ENCODE measurements at places on chromosomes 4 and X. TPM values are rescaled to one million over a fixed set of nuclear protein-coding genes. Genes with fewer than 3 reads are reported as not detected.

HTRA3 gene
- total RNA-seq = 44.8 TPM

NXF2 gene
- total RNA-seq = not detected

VGLL1 gene
- not detected for total RNA-seq

C4orf51 gene
- not detected for total RNA-seq

EPHA5 gene
- 5.0 TPM for total RNA-seq

SSX1 gene
- total RNA-seq = not detected

CHRDL1 gene
- total RNA-seq = 159 TPM

STATH gene
- not detected for total RNA-seq

ARR3 gene
- total RNA-seq = not detected

SHROOM2 gene
- total RNA-seq = 2.7 TPM

NPY2R gene
- total RNA-seq = 1.8 TPM

TRAM1L1 gene
- 6.3 TPM for total RNA-seq

RNF128 gene
- total RNA-seq = 5.0 TPM

PNMA5 gene
- total RNA-seq = not detected

APLN gene
- 0.20 TPM for total RNA-seq

RASL11B gene
- total RNA-seq = 8.1 TPM

RNF212 gene
- 12.3 TPM for total RNA-seq

FMR1NB gene
- not detected for total RNA-seq

TEC gene
- 3.1 TPM for total RNA-seq

POLA1 gene
- total RNA-seq = 8.6 TPM

NAA11 gene
- total RNA-seq = not detected

UGT2B15 gene
- total RNA-seq = not detected

CPZ gene
- 2.2 TPM for total RNA-seq

MANBA gene
- total RNA-seq = 29.5 TPM

TAB3 gene
- 29.5 TPM for total RNA-seq

TMPRSS11F gene
- total RNA-seq = not detected

EGF gene
- 1.6 TPM for total RNA-seq

SLC39A8 gene
- 4.4 TPM for total RNA-seq
